ENCODE measurements at places on chromosomes 12 and 14.

GRCh38 chr12:91189516-91189915 is 6.9 kb upstream of the DCN start:
- no peak for DNase-seq

GRCh38 chr12:18383203-18383602 is 121.9 kb downstream of the PIK3C2G start:
- DNase-seq, result peak; percentile 37

- no peak for DNase-seq
Measured at GRCh38 chr14:34220921-34221320, 241.1 kb downstream of the SPTSSA start.

DNA sequence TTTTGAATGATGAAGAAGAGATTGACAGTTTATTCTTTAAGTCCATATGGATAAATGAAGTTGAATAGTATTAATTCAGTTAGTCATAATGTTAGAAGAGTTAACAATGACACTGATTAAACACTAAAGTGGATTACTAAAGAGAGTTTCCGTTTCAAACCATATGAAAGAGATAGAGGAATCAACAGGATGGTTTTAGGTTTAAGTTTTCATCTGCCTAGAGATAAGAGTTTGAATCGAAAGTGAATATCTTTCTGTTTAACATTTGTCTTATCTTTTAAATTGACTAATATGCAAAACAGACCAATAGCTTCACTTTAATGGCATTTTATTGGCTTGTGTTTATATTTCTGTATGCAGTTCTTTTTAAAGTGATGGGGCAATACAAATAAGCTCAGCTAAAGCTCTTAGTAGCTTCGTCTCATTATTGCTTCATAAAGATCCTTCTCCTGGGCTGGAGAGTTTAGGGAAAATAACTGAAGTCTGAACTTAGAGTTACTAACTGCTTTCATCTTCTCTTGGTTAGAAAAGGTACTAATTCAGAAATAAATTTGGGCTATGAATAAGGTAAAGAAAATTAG is 66.0 kb downstream of the MIPOL1 start:
- no peak for DNase-seq

All from T47D (cell line).